ENCODE measurements at places on chromosomes 12 and 14. TPM values are rescaled to one million over a fixed set of nuclear protein-coding genes. Genes with fewer than 3 reads are reported as not detected.

FAIM2 gene
- total RNA-seq: 3.0 TPM

FOXN3 gene
- total RNA-seq: 59.7 TPM

RCOR1 gene
- 13.9 TPM for total RNA-seq

TMCC3 gene
- total RNA-seq: under 0.01 TPM

IRAK3 gene
- 28.3 TPM for total RNA-seq

RHOJ gene
- total RNA-seq: 4.3 TPM

ACOT6 gene
- total RNA-seq: not detected

NPC2 gene
- total RNA-seq: 167 TPM

SERPINA12 gene
- total RNA-seq: not detected

TAS2R30 gene
- total RNA-seq: 12.6 TPM

TAS2R43 gene
- total RNA-seq: not detected

EML5 gene
- 0.13 TPM for total RNA-seq

GYS2 gene
- total RNA-seq: not detected

ACACB gene
- total RNA-seq: 8.0 TPM

NEUROD4 gene
- total RNA-seq: not detected

COCH gene
- 0.13 TPM for total RNA-seq

SLC35E3 gene
- 5.7 TPM for total RNA-seq

SYNDIG1L gene
- under 0.01 TPM for total RNA-seq

TAS2R8 gene
- total RNA-seq: 0.26 TPM

BTBD7 gene
- total RNA-seq: 40.9 TPM

REM2 gene
- total RNA-seq: under 0.01 TPM

RAPGEF3 gene
- 18.6 TPM for total RNA-seq

STAC3 gene
- total RNA-seq: 0.65 TPM

GALNT8 gene
- total RNA-seq: 1.3 TPM

NGB gene
- not detected for total RNA-seq

TTC5 gene
- total RNA-seq: 15.7 TPM

FOXN4 gene
- not detected for total RNA-seq

CBLN3 gene
- 6.1 TPM for total RNA-seq

KRT75 gene
- 1.4 TPM for total RNA-seq

KSR2 gene
- total RNA-seq: not detected

FLRT2 gene
- 36.0 TPM for total RNA-seq

CCDC175 gene
- total RNA-seq: not detected

LPAR5 gene
- total RNA-seq: not detected

DUSP6 gene
- 11.0 TPM for total RNA-seq

TMPRSS12 gene
- not detected for total RNA-seq

TRIM9 gene
- 2.7 TPM for total RNA-seq

ZFHX2 gene
- total RNA-seq: 0.32 TPM

LMO3 gene
- 0.39 TPM for total RNA-seq

RIPK3 gene
- 180 TPM for total RNA-seq

POTEM gene
- total RNA-seq: not detected

PYM1 gene
- 33.6 TPM for total RNA-seq

GLS2 gene
- not detected for total RNA-seq

NXPH4 gene
- 5.2 TPM for total RNA-seq
